Naive thymus-derived CD4-positive, alpha-beta T cell (primary cell): ENCODE measurements at places on chromosomes 1 and 21.
A peak's percentile ranks its signal among the peaks of the same experiment; 100 is the strongest.

GRCh38 chr1:4306559-4307467, 347.6 kb upstream of the AJAP1 start:
- no peak overlapping the region for H3K27ac ChIP-seq
- H3K27me3 ChIP-seq: no peaks in the 10 kb centered on the region
- no peaks in the 10 kb centered on the region for H3K4me1 ChIP-seq
- no peak overlapping the region for H3K4me3 ChIP-seq
- no peaks in the 10 kb centered on the region for H3K36me3 ChIP-seq
- DNase-seq: no peak

GRCh38 chr21:36452281-36452825, 27.6 kb downstream of the CLDN14 start:
- no peak for DNase-seq
- H3K4me3 ChIP-seq: no peak overlapping the region
- no peaks in the 10 kb centered on the region for H3K27me3 ChIP-seq
- H3K36me3 ChIP-seq: no peaks in the 10 kb centered on the region
- no peaks in the 10 kb centered on the region for H3K4me1 ChIP-seq

GRCh38 chr1:174990382-174990999, 9.3 kb upstream of the CACYBP start:
- H3K4me1 ChIP-seq: peaks cover 8% of the 10 kb centered on the region
- peak overlapping the region; percentile 63 for H3K4me3 ChIP-seq
- no peaks in the 10 kb centered on the region for H3K36me3 ChIP-seq
- H3K27me3 ChIP-seq: no peaks in the 10 kb centered on the region

- H3K27me3 ChIP-seq: no peaks in the 10 kb centered on the region
- no peak overlapping the region for H3K4me3 ChIP-seq
- no peaks in the 10 kb centered on the region for H3K4me1 ChIP-seq
Measured at GRCh38 chr1:86754265-86754974, 50.0 kb downstream of the SH3GLB1 start.

DNA sequence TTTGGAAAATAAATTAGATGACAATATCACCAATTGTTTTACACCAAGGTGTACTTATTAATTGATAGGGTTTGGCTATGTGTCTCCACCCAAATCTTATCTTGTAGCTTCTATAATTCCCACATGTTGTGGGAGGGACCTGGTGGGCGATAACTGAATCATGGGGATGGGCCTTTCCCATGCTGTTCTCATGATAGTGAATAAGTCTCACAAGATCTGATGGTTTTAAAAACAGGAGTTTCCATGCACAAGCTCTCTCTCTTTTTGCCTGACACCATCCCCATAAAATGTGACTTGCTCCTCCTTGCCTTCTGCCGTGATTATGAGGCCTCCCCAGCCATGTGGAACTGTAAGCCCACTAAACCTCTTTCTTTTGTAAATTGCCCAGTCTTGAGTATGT, 131.0 kb upstream of the LMO4 start:
- H3K4me1 ChIP-seq: no peaks in the 10 kb centered on the region
- DNase-seq: no peak
- peaks cover 7% of the 10 kb centered on the region for H3K27me3 ChIP-seq
- H3K4me3 ChIP-seq: no peak overlapping the region
- H3K27ac ChIP-seq: no peak overlapping the region

GRCh38 chr1:65195495-65196417, 47.8 kb downstream of the AK4 start:
- no peak overlapping the region for H3K27ac ChIP-seq
- no peaks in the 10 kb centered on the region for H3K4me1 ChIP-seq
- DNase-seq: no peak
- no peaks in the 10 kb centered on the region for H3K36me3 ChIP-seq
- H3K4me3 ChIP-seq: no peak overlapping the region
- H3K27me3 ChIP-seq: no peaks in the 10 kb centered on the region

DNA sequence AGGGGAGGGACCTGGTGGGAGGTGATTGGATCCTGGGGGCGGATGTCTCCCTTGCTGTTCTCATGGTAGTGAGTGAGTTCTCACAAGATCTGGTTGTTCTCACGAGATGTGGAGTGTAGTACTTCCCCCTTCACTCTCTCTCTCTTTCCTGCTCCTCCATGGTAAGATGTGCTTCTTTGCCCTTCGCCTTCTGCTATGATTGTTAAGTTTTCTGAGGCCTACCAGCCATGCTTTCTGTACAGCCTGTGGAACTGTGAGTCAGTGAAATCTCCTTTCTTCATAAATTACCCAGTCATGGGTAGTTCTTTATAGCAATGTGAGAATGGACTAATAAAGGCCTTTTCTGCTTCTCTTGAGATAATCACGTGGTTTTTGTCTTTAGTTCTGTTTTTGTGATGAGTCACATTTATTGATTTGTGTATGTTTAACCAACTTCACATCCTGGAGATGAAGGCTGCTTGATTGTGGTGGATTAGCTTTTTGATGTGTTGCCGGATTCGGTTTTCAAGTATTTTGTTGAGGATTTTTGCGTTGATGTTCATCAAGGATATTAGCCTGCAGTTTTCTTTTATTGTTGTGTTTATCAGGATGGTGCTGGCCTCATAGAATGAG, 45.5 kb downstream of the RABGAP1L start:
- no peak for DNase-seq
- H3K27me3 ChIP-seq: no peaks in the 10 kb centered on the region
- H3K4me3 ChIP-seq: no peak overlapping the region
- peaks cover 21% of the 10 kb centered on the region for H3K4me1 ChIP-seq
- H3K27ac ChIP-seq: no peak overlapping the region
- H3K36me3 ChIP-seq: no peaks in the 10 kb centered on the region

- H3K27ac ChIP-seq: peak overlapping the region; percentile 86
- H3K4me1 ChIP-seq: peaks cover 16% of the 10 kb centered on the region
- DNase-seq: no peak
- no peaks in the 10 kb centered on the region for H3K36me3 ChIP-seq
Measured at GRCh38 chr1:43651188-43651587, 1.2 kb downstream of the KDM4A start.

DNA sequence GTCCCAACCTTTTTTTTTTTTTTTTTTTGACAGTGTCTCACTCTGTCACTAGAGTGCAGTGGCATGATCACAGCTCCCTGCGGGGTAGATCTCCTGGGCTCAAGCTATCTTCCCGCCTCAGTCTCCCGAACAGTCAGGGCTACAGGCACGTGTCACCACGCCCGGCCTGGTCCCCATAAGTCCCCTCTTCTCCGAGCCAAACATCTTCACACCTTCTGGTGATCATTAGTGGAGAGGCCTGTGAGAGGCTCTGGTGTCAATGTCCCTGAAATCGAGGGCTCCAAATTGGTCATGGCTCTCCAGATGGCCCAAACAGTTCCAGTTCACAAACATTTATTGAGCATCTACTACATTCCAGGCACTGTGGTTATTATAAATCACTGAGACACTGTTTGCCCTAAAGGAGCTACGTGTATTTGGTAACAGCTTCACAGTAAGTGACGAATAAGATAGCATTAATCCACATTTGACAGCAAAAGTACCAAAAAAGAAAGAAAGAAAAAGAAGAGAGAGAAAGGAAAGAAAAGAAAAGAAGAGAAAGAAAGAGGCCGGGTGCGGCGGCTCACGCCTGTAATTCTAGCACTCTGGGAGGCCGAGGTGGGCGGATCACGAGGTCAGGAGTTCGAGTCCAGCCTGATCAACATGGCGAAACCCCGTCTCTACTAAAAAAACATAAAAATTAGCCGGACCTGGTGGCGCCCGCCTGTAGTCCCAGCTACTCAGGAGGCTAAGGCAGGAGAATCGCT, 867 bp upstream of the TIMM17A start:
- H3K27me3 ChIP-seq: no peaks in the 10 kb centered on the region
- H3K27ac ChIP-seq: peak overlapping the region; percentile 83
- peak overlapping the region; percentile 97 for H3K4me3 ChIP-seq
- no peaks in the 10 kb centered on the region for H3K36me3 ChIP-seq
